Activated CD4-positive, CD25-positive, alpha-beta regulatory T cell (primary cell): ENCODE measurements at places on chromosomes 5 and 9.

DNA sequence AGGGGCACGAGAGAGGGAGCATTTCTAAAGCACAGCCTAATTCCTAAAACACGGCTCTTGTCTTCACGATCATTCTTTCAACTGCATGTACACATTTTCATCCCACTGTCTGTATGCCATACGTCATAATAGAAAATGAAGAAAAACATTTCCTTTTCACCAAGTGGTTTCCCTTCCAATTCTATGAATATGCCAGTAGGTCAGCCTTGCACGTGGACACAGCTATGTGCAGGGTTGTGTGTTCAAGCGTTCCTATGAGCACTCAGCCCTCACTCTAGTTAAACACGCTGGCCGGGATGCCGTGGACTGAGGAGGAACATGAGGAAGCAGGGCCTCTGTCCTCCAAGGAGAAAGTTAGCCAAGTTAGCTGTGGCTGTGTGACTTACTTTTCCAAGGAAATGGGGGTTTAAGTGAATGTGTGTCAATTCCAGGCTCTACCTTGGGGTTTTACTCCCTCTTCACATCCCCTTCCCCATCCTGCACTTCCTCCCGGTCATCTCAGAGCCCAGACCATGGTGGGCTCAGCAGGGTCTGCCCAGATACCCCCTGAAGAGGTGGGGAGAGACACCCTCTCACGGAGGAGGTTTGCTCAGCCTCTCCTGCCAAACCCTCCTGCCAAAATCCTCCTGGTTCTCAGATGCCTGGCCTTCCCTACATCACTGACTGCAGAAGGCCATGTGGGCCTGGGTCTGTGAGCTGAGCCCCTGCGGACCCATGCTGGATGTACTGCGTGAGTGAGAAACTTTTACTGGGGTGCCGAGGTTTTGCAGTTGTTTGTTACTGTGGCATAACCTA is 230.6 kb downstream of the FSTL4 start:
- no peak for DNase-seq

GRCh38 chr5:57004800-57005199 is 52.9 kb upstream of the MIER3 start:
- DNase-seq, result no peak

DNA sequence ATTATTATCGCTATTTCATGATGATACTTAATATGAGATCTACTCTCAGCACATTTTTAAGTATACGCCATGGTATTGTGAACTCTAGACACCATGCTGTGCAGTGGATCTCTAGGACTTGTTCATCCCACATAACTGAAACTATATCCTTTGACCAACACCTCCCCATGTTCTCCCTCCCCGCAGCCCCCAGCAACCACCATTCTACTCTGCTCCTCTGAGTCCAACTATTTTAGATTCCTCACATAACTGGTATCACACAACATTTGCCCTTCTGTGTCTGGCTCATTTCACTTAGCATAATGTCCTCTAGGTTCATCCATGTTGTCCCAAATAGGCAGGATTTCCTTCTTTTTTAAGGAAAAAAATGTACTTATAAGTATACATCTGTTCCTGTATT is 6.6 kb upstream of the TBC1D2 start:
- no peak for DNase-seq

DNA sequence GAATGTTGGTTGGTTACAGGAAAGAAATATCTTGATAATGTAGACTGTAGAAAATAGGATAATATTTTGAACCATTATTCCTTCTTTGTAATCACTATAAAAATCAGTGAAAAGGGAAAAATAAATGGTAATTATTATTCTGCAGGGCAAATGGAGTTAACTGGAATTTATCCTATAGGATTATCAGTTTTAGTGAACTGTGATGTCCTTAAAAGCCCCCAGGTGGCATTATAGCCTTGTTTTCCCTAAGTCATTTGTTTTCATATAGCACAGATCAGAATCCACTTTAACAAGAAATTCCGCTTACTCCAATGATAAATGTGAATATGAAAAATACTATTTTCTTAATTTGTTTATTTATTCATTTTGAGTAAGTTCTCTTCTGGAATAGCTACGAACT is 26.2 kb upstream of the WDR41 start:
- no peak for DNase-seq

GRCh38 chr5:67732471-67732870 is 483.1 kb upstream of the PIK3R1 start:
- no peak for DNase-seq

GRCh38 chr5:172616730-172617129 is 24.3 kb upstream of the NEURL1B start:
- no peak for DNase-seq

DNA sequence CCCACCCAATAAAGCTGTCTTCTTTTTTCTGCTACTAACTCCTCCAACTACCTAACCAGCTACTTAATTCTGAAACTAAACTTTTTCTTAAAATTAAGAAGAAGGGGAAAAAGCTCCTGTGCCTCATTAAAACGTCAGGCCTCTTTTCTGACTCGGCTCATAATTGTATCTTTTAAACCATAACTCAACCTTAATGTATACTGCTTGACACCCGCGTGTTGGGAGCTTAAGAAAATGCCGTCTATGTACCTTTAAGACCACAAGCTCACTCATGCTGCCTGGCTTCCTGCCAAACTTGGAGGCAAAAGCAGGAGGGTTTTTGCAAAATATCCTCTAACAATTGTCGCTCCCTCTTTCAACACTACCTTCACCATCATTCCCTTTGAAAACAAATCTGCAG is 5.0 kb downstream of the EBF1 start:
- DNase-seq, result no peak

DNA sequence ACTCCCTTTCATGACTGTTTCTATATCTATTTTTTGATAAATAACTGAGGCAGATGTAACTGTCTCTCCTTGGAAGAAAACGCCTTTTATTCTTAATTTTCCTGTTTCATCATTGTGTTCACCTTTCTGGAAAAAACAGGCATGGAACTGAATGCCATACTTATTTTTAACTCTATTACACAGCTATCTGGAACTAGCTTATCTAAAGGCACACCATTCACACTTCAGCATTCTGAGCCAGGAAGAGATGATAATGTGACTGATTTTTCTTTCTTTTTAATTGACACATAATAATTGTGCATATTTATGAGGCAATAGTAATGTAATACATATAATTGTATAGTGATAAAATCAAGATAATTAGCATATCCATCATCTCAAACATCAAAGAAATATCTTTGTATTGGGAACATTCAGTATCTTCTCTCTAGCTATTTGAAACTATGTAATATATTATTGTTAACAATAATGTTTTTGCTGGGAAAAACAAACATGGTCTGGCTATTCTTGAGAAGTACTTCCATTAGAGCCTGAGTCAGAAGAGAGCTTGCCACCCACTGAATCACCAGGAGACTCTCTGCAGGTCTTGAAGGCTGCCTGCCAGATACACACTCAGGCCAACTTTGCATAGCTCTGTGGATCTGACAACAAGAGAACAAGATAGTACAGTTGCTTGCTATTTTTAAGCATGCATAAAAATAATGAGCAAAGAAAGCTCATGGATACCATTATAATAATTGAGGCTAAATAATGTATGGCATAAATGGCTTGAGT is 501.0 kb upstream of the EDIL3 start:
- DNase-seq, result no peak

- DNase-seq, result no peak
Measured at GRCh38 chr9:107698779-107699178, 209.2 kb upstream of the KLF4 start.

- DNase-seq, result no peak
Measured at GRCh38 chr9:75775166-75775565, 115.3 kb upstream of the PCSK5 start.

DNA sequence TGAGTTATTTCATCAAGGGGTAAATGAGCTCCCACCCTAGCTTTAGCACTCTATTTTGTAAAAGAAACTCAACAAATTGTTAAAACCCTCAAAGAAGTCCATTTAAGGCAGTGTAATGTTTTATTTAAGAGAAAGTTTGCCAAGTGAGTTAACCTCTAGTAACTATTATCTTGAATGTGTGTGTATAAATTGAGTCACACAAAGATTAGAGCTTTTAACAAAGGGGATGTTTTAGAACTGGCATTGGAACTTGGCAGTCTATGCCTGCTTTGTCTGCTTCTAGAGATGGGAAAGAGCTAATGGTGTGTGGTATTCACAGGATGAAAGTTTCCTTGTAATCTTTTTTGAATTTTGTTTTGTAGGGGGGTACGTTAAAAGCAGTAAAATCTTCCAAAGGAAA is 33.2 kb downstream of the KDM3B start:
- no peak for DNase-seq

- no peak for DNase-seq
Measured at GRCh38 chr9:94746541-94747370, 20.3 kb downstream of the AOPEP start.

GRCh38 chr5:1405539-1406530 is 39.4 kb downstream of the SLC6A3 start:
- no peak for DNase-seq

DNA sequence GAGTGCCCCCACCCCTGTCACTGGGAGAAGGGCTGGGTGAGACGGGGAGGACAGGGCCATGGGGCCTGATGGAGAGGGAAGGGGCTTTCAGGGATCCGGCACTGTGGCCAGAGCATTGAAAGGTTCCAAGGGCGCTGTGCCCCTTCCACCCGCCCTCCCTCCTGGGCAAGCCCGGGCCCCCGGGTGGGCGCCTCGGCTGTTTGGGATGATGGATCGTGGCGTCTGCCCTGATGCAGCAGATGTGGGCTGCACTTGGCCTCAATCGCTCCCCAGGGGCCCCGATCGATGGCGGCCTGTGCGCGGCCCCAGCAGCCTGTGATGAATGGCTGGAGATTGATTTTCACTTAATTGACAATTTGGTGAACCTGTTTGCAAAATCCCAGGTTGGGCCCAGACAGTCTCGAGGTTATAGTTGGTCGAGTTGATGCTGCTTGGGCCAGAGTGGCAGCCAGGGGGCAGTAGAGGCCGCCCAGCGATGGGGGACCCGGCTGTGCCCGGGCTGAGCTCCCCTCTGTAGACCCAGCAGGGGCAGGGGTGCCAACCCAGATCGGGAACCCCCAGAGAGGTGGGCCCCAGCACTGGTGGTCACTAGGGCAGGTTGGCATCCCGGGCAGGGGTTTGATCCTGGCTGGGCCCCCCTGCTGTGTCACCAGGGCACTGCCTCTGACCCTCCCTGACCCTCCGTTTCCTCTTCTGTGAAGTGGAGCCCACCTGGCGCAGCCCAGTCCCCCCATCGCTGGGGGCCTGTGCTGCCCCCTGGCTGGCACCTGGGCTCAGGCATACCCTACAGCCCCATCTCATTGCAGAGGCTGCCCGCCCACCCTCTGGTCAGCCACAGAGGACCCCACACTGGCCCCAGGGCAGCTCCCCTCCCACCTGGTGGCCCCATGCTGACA is 34.7 kb downstream of the LHX3 start:
- DNase-seq, result no peak

DNA sequence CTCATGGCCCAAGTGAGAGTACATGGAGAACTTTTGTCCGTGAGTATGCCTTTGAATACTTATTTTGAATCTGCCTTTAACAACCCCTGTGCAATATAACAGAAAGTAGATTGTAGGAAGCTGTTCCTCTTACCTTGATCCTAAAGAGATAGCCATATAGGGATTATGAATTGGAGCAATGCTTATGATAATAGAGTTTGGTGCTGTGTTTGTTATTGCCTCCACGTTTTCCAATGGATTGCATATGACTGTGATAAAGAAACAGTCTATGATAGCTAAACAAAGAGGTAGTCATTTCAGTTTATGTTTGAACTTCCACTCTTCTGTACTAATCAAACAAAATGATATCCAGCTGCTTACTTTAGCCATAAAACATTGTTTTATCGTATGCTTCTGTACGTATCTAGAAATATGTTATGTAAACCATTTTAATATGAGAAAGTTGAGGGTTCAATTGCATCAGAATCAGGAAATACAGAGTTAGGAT is 199.6 kb upstream of the RGMB start:
- DNase-seq, result no peak

- no peak for DNase-seq
Measured at GRCh38 chr5:111869681-111870080, 112.7 kb upstream of the NREP start.

DNA sequence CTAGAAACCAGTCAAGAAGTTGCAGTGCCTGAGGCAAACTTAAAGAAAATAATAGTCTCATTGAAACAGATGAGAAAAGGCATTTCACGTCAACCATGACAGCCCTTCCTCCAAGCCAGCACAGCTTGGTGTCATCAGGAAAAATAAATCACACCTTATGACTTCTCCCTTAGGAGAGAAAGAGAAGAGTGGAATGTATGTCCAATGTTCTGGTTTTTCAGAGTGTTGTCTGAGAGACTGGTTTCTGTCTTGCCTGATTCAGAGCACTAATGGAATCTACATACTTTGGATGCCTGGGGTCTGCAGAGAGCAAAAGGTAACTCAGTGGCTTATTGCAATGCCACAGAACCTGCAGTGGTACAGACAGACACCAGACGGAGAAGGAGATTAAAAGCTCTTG is 105.5 kb upstream of the PDE4D start:
- no peak for DNase-seq

DNA sequence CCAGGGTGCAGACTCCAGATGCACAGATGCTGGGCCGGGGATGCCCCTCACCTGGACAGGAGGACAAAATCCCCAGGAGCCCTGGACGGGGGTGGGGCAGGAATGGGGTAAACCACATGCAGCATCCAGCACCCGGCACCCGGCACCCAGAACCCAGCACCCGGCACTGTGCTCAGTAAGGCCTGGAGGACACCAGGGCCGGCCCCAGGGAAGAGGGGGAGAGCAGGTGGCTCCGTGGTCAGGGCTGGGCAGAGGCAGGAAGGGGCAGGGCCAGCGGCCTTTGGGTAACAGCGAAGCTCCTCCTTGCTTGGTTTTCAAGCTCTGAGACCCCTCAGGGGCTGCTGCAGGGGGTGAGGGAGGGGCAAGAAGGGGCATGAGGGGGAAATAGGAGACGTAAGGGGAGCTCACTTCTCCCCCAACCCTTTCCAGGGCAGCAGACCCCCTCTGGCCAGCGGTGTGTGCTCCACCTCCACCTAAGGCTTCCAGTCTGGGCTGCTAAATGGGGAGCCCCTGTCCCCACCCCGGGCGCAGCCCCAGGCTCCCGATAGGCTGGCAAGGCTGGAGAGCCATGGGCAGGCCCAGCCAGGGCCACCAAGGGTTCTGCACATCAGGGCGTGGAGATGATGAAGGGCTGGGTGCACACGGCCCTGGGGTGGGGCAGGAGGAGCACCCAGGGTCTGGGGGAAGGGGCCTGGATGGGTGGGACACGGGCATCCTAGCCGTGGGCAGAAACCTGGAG is 17.8 kb upstream of the SLC6A19 start:
- no peak for DNase-seq

- DNase-seq, result no peak
Measured at GRCh38 chr5:14724633-14725032, 60.1 kb downstream of the OTULIN start.

- no peak for DNase-seq
Measured at GRCh38 chr5:61307191-61307590, 24.9 kb upstream of the ZSWIM6 start.

GRCh38 chr5:178131446-178131996 is 707 bp downstream of the RMND5B start:
- no peak for DNase-seq

- no peak for DNase-seq
Measured at GRCh38 chr5:57028161-57028560, 76.2 kb upstream of the MIER3 start.

DNA sequence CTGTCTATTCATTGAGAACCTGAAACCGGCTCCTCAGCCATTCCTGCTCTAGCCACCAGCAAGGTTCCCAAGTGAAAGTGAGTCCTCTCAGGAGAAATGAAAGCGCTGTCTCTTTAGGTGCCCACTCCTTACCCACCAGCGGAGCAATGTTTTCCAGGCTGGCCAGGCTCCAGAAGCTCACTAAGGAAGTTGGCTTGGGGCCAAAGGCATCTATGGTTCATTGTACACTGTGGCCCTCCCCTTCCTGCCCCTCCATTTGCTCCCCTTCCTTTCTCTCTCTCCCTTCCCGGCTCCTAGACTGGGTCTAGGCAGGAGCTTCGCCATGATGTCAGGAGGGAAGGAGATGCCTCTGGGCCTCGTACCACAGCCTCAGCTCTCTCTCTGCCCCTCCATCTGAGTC is 1.1 kb upstream of the GABRP start:
- DNase-seq, result no peak
